ENCODE measurements at places on chromosomes 7 and 10.
A peak's percentile ranks its signal among the peaks of the same experiment; 100 is the strongest.

DNA sequence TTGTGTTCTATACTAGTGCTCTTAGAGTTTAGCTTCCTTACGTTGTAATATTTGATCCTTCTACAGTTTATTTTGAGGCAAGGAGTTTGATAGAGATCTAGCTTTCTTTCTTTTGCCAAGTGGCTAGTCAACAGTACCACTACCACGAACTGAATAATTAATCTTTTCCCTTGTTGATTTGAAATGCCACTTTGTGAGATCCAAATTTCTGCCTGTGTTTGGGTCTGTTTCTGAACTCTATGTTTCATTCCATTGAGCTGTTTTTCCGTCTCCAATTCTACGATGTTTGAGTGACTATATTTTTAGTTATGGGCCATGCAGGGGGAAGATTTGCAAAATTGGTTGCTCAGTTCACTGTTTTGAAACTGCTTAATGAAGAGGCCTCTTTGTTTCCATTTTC is 134.7 kb downstream of the KIAA1217 start:
- DNase-seq: no peak

GRCh38 chr10:5751601-5752253 is 61.5 kb downstream of the GDI2 start:
- DNase-seq: no peak

DNA sequence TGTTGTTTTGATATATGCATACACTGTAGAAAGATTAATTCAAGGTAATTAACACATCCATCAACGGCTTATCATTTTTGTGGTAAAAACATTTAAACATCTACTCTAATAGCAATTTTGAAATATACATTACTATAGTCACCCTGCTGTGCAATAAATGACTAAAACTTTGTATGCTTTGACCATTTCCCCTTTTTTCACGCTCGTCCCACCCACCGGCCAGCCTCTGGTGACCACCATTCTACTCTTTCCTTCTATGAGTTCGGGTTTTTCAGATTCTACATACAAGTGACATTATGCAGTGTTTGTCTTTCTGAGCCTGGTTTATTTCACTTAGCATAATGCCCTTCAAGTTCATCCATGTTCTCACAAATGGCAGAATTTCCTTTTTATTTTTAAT is 21.3 kb downstream of the CYCS start:
- no peak for DNase-seq

- no peak for DNase-seq
Measured at GRCh38 chr10:72277996-72278667, 4.4 kb downstream of the DDIT4 start.

DNA sequence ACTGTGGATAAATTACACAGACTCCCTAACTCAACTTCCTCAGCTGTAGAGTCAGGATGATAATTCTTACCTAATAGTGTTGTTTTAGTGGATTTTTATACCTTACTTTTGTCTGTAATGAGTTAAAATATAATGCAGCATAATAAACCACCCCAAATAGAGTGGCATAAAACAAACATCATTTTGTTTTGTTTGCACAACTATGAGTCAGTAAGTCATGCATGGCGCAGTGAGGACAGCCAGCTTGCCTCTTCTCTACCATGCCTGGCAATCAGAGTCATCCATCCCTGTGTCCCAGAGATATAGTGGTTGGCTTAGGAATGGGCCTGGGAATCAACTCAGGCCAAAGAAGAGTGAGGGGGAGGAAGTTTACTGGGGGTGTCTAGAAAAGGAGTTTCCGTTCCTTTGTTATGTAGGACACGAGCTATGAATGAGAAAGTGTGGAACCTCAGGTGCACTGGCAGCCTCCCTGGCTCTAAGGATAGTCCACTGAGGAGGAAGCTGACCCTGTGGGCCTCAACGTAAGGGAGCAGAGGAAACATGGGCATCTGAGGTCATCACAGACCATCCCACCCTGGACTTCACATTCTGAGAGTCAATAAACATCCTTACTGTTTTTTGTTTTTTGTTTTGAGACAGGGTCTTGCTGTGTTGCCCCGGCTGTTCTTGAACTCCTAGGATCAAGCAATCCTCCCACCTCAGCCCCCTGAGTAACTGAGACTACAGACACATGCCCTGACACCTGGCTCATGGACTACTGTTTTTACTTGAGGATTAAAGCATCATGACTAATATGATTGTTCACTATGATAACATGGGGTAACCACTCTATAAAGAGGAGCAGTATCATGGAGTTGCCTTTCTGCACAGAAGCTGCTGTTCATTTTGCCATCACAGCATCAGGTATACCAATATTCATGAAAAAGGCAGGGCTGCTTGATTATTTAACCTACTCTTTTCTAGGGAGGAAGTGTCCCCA is 21.0 kb upstream of the GRB10 start:
- DNase-seq: no peak

GRCh38 chr10:51879238-51879637 is 179.8 kb upstream of the CSTF2T start:
- peak; percentile 29 for DNase-seq

DNA sequence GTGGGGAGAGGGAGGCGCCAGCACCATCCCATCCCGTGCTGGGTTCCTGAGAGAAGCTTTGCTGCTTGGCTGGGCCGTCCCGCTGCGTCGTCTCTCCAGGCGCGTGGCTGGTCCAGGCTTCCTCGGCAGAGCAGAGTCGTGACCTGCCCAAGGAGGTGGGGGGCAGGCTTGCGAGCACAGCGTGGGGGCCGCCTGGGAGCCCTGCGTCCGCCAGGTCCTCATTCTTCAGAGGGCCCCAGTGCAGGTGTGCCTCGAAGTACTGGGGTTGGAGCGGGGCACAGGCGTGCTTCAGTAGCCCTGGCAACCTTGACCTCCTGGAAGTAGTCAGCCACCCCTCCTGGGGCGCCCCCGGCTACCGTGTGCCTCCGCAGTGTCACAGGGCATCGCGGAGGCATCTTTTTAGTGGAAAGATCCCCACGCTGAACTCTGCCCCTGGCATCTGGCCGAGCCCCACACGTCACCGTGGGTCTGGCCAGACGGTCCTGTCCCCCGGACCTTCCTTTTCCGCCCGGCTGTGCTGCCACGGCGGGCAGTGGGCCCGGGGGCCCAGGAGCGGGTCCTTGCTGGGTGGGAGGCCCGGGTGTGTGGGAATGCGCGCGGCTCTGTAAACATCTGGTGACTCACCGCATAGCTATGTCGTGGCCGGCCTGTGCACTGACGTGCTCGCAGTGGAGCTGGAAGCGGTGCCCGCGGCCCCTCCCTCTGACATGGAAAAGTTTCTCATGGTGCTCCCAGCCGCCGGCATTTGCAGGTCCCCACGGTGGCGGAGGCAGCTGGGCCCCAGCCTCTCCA is 6.4 kb downstream of the MAFK start:
- peak; percentile 54 for DNase-seq

- DNase-seq: no peak
Measured at GRCh38 chr10:93993782-93994437, at the start of gene PLCE1. TSS of gene PLCE1 (plus strand) at chr10:93993931. CDS start at chr10:94031047, 37,116 bp downstream.

DNA sequence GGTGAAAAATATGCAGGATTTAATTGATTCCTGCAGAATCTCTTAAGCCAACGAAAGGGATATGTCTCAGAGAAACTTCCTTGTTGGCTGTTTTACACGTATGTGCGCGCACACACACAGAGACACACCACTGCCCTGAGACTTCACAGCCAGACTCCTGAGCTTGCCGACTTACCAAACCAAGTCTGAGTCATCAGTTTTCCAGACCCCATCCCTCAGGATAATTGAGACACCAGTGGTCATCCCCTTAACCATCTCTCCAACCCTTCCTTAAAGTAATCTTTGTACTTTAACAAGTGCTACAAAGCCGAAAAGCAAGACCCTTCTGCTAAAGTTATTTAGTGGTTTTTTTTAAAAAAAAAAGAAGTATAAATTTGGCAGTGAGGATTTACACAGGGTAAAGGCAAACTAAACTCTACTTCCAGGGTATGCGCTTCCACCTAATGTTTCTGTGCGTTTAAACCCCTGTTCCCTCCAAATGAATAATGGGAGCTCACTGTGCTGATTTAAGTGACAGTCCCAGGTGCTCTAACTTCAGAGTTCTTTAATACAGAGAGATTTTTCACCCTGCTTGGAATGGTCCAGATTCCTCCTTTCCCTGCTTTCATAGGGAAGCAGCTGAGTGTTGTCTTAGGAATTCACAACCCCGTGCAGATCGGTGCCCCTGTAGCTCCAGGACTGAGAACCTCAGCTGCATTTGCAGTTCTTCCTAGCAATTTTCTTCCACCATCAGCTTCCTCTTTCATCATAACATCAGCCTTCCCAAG is 198.5 kb downstream of the INHBA start:
- DNase-seq: no peak

GRCh38 chr10:73503037-73503436 is 7.2 kb upstream of the PPP3CB start:
- DNase-seq: no peak

DNA sequence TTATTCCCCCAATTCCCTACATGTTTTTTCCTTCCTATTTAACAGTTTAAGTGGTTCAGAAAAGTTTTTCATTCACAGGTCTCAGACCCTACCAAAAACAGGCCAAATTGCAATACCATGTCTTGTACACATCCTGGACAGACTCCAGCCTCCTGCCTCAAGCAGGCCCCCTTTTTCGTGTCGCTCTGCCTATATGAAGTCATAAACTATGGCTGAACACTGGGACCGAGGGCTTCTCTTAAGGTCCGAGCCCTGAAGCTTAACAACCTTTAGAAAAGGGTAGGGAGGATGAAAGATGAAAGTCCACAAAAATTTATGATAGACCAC is 1.4 kb downstream of the FBXW4 start:
- DNase-seq: no peak

DNA sequence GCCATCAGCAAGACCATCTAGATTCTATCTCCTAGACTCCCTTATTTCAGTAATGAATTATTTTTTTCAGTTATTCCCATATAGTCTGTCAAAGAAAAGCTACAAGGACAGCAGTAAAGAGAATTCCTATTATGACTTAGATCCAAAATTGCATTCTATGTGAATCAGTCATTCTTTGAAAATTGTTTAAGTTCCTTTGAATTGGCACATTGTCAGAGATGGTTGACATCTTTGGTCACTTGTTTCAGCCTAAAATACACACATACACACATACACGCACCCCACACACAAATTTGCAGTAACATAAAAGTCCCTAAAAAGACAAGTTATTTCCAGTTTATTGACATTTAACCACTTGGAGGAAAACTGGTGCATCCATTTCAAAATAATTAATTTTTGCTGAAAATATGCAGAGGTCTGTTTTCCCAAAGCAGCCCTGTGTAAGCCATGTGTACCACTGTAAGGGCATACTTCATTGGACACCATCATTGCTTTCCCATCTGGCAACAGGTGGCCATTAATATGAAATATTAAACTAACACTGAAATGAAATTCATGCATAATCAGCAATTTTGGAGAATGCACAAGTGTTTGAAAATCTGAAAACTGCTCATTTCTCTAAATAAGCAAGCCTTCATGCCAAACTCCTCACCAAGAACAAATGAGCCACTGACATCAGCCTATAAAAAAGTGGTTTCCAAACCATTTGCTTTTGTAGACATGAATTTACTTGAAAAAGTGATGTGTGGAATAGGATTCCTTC is 121.7 kb upstream of the COL1A2 start:
- DNase-seq: no peak

- DNase-seq: no peak
Measured at GRCh38 chr7:106279425-106280197, 5.2 kb downstream of the NAMPT start.

GRCh38 chr10:31219306-31219705 is 99.7 kb upstream of the ZEB1 start:
- no peak for DNase-seq

GRCh38 chr7:153522261-153522660 is 529.9 kb upstream of the DPP6 start:
- DNase-seq: peak; percentile 25

DNA sequence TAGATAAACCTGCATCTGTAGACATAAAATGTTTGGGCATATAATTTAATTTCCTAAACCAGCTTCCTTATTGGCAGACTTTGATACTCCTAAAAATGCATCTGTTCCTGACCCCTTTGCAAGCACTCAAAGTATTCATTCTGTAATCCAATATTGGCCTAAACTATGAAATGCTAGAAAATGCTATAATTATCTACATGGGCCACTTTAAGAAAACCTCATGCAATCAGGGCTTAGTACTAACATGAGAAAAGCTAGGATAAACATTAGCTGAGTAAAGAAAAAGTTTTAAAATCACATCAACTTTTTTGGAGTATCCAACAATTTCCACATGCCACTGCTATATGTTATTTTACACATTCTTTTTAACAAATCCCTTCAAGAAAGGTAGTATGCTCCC is 57.2 kb downstream of the PARD3 start:
- DNase-seq: no peak

DNA sequence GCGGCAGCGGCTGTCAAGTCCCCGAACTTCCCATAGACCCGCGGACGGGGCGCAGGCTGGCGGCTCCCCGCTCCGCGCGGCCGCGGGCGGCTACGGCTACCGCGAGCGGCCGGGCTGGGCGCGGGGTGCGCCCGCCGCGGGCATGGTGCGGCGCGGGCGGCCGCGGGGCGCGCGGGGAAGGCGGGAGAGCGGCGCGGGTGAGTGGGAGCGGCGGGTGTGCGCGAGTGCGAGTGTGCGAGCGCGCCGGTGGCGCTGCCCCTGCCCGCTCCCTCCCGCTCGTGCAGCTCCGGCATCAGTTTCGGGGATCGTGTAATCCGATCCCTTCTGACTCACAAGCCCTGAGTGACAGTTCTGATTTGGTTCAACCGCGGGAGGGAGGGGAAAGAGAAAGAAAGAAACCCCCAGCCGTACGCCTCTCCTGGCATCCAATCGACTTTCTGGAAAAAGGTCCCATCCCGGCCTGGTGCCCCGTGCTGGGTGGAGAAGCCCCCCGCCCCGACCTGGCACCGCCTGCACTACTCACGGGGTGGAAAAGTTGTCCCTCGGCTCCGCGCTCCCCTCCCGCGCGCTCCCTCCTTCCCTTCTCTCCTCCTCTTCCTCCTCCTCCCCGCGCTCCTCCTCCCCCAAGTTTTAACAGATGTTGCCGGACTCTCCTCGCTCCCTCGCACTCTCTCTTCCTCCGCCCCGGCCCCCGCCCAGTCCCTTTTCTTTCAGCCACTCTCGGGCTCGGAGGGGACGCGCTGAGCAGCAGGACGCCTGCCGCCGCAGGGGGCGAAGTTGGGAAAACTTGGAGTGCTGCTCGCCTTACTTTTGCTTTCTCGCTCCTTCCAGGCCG is at the start of gene GLI3:
Gene GLI3 (minus strand): TSS at position 234 of the 835 bp plus-strand sequence. CDS start 13,956 bp downstream, outside the sequence.
- peak; percentile 24 for DNase-seq

GRCh38 chr10:17216217-17216900 is 11.7 kb upstream of the VIM start:
- no peak for DNase-seq

GRCh38 chr10:45433716-45434469 is 59.9 kb downstream of the ALOX5 start:
- no peak for DNase-seq

GRCh38 chr7:95989301-95989700 is 216.9 kb downstream of the DYNC1I1 start:
- DNase-seq: no peak
